GM23248 (cell line): ENCODE measurements at places on chromosomes 1 and 21.

DNA sequence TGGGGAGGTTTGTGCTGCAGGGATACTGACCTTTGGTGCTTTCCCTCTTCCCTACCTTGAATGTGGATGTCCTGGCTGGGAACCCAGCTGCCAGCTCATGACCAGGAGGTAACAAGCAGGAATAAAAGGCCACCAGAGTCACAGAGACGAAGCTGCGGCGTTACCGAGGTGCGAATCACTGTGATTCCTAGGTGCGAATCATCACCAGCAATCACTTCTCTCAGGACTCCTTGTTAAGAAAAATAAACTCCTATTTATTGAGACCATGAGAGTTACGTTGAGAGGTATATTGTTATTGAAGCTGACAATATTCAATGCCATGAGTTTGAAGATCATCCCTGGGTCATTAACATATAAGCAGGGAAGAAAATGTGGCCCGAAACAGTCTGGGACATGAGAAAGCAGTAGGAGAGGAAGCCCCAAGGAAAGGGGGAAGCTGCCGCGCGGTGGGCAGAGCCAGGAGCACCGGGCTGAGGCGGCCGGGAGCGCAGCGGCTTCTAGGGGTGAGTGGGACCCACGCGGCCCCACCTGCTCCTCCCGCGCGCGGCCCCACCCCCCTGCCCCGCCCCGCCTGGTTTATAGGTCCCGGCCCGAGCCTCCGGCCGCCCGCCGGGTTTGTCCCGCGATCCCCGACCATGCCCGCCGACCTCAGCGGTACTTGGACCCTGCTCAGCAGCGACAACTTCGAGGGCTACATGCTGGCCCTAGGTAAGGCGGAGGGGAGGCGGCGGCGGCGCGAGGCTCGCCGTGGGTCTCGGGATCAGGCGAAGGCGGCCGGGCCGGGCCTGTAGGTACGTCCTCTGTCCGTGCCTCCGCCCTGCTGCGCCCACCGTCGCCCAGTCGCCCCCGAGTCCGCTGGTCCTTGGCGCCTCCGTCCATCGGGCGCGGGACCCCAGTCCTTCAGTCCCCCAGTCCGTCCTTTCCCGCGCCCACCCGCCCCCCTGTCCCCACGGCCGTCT is at the start of gene RBP7:
TSS of gene RBP7 (plus strand) at position 605 of the 959 bp plus-strand sequence. CDS start at position 636, 31 bp downstream.
- peak; percentile 44 for DNase-seq

DNA sequence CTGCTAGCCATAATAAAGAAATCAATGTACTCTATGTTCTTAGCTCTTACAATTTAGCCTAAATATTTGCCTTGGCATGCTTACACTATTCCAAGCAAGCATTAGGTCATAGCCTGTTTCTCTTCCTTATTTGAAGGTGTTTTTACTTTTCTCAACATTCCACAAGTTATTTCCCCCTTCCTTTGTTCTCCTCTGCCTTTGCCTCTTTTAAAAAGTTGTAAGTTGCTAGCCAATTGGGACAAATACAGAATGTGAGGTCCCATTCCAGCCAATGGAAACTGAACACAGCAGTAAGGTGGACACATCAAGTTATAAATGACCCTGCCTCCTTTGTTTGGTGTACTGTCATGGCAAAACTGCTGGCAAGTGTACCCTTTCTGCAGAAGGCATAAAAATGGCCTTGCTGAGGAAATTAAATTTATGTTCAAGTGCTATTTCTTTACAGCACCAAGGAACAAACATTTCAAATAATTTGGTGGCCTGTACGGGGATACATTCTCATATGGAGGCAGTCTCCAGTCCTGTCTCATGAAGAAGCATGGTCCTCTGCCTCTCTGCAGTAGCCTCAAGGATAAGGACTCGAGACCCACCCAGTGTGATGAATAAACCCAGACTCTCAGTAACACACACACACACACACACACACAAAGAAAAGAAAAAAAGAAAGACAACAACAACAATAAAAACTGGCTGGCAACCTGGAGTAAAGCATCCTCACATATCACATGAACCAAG is 28.8 kb upstream of the FMO1 start:
- DNase-seq = peak; percentile 28

DNA sequence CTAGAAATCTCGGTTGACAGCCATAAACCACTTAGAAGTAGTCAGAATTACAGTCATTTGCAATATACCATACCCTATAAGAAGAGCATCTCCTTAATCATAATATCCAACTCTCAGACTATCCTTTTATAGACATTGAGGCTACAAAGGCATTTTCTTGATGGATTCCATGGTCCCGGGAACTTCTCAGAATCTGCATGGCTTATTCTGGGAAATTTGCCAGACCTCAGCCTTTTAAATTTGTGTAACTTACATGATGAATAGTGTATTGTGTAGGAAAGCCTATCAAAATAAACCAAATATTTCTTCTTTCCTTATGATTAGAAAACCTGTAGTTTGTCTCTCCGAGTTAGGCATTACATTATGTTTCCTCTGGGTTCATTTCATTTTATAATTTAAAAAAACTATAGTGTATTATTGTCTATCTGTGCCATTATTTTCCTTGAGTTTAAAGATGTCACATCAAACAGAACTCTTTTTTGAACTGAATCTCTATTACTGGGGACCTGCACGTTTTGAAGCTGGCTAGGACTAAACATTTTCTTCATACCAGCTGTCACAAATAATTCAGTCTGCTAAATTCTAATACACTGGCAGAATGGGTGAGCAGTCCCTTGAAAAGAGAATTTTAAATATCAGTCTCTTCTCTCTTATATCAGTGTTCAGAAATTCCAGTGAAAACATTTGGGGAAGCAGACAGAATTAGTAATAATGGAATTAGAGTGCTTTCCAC is 102.9 kb downstream of the GABPA start:
- peak; percentile 22 for DNase-seq

DNA sequence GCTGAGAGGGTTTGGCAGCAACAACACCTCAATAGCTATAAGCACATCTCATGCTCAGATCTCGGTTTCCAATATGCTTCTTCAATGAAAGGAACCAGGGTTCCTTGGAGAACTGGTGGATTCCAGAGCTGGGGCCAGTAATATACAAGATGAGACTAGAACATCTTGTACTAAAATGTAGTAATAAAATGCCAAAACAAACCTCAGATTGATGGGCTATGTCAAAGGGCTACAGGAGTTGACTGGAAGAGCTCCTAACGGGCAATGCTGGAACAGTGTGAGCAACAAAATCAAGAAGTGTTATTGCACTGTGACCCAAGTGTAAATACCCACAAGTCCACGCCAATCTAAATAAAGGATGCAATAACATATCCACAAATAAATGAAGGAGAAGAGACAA is 26.1 kb upstream of the SLC19A1 start:
- no peak for DNase-seq

DNA sequence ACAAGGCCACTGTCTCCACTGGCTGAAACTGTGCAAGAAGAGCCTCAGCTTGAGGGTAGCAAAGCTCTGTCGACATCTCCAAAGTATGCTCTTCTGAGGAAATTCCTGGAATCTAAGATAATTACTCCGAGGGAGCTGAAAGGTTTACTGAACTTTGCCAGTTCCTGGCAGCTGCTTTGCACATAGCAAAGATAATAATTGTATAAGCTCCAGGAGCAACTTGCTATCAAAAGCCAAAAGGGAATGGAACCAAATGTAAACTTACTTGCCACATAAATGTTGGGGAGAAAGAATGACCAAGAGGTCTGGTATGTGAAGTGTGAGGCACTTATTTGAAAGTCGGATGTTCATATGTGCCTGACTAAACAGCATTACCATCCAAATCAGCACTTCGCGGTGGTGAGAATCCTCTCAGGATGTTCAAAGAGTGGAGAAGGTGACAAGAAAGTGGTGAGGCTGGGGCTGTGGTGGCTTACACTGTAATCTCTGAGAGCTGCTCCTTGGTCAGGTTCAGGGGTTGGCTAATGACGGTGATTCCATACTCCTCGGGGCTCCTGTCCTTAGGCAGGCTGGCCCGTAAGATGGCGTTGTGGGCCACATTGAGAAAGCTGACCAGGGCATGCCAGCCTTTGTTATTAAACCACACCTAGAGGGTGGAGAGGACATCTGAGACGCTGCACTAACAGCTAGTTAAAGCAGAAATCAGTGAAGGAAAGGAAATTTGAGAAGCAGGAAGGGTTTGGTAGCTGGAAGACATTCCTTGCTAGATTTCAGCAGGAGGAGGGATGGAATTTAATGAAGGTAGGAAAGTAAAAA is 100.0 kb downstream of the ABCA4 start:
- peak; percentile 87 for DNase-seq
